Activated gamma-delta T cell treated with anti-CD3 and anti-CD28 coated beads, Interleukin-2, amount 50 U/mL, for 16 hours (primary cell): ENCODE measurements at places on chromosomes 12 and 14.

GRCh38 chr12:105935981-105936380 is 202.8 kb downstream of the NUAK1 start:
- no peak for DNase-seq

GRCh38 chr12:120500581-120500980 is 4.7 kb downstream of the DYNLL1 start:
- DNase-seq: no peak

GRCh38 chr12:3750616-3751015 is 2.3 kb downstream of the CRACR2A start:
- no peak for DNase-seq

DNA sequence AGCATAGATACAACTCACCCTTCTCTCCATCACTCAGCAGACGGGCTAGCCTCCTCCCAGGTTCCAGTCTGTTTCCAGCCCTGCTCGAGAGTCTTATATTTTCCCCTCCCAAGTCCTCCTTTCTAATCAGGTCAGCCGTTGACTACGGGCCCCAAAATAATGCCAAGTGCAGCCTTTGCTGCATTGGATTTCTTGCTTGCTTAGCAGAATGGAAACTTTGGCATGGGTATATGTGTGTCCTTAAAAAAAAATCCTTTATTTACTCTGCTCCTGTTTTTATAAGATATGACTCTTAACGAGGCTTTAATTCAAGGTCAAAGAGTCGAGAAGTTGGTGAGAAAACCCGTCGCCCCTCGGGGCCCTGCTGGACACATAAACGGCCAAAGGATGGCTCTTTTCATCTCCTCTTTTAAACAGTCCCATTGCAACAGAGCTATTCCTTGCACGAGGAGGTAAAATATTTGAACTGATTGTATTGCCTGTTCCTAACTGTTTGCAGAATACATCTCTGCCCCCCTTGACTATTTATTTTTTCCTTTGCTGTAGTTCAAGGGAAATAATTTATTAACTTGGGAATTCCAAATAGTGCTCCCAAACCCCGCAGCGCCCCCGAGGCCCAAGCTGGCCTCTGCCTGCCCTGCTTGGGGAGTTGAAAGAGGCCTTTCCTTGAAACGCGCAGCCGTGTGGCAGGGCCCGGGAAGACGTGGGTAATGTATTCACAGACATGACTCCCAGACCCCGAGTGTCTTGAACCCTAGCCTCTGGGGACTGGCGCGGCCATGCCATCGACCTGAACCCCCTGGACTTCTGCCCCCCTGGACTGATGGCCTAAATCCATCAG is 156.5 kb upstream of the MYL2 start:
- DNase-seq: no peak

GRCh38 chr12:6927379-6928021 is at the start of gene ATN1:
ATN1 (plus strand) TSS chr12:6927959; CDS start chr12:6934002, 6,043 bp downstream.
- no peak for DNase-seq
